ENCODE measurements at places on chromosomes 13 and 19. TPM values are rescaled to one million over a fixed set of nuclear protein-coding genes. Genes with fewer than 3 reads are reported as not detected.

DNA sequence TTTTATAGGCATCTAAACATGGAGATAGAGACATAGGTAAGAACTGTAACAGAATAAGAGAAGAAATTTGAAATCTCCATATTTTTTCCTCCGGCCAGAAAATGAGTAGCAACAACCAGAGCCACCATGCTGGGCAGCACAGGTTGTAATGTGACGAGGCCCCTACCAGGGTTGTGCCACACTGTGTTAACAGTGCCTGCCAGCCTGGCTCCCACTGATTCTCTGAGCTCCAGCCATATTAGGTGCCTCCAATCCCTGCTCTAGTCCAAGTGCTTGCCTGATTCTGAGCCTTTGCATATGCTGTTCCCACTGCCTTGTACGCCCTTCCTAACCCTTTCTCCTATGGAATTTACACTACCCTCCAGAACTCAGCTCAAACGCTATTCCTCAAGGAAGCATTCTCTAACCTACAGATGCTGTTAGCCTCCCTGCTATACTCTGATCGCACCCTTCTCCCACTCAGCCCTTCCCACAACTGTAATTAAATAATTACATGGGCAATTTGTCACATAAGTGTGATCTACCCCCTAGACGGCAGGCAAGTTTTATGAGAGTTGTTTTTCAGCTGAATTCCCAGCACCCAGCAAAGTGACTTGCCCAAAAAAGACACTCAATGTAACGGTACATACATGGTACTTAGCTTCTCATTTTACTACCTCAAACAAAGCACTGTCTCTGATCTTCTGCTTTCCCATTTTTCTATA, 37.6 kb upstream of the STARD13 start:
- DNase-seq: no peak

DNA sequence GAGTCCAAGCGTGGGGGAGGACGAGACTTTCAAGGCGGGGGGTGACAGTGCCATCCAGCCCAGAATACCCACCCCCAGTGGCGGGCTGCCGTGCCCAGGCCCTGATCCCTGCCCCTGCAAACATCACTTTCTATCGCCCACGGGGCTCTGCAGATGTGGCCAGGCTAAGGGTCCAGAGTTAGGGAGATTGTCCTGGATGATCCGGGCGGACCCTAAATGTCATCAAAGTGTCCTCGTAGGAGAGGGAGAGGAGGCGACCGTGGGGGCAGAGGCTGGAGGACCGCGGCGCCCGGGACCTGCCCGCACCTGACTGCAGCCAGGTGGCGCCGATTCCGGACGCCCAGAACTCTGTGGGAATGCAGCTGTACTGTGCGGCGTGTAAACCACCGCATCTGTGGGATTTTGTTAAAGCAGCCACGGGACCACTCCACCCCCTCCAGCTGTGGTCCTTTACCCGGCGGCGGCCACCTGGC, 32.4 kb downstream of the GJA3 start:
- no peak for DNase-seq

DNA sequence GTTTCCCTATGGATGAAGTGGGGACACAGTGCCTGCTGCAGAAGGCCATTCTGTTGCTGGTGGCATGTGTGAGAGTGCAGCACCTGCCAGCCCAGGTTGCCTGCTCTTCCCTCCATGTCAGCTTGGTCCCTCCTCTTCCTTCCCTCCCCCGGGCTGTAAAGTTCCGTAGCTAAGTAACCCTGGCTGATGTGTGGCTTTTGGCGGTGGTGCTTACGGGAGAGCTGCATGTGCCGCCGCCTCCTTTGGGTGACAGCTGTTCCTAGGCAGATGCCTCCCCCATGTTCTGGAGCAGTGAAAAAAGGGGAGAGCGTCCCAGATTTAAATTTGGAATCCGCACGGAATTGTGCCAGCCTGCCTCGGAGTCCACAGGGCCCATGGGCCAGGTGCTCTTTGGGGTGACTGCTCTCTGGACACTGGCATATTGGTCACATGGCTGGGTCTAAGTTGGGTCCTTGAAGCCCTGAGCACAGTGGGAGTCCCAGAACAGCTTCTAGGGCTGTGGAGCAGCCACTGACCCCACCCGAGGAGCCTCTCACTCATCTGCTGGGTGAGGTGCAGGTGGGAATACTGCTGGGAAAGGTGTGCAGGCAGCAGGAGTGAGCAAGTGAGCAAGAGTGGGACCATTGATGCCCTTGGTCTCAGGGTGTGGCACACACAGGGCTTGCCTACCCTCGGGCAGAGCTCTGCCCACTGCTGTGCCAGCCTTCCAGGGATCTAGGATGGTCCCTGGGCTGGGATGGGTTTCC, 33.1 kb upstream of the ZNF536 start:
- DNase-seq: no peak

- no peak for DNase-seq
Measured at GRCh38 chr13:105193026-105193425, 1342.4 kb downstream of the EFNB2 start.

DNA sequence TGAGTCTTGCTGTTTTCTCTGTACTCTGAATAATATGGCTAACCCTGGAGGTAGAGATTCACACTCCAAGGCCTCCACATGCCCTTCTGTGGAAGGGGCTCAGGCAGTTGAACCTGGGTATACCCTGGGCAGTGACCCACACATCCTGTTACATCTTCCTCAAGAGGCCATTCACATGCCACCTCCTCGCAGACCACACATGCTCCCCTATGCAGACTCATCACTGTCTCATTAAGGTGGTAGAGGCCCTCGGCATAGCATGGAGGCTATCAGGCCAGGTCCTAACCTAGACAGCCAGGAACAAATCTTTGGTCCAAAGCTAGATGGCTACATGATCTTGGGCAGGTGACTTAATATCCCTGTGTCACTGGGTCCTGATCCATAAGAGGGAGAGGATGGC, 363.9 kb upstream of the ZNF507 start:
- DNase-seq: no peak

- DNase-seq: no peak
Measured at GRCh38 chr19:32358321-32358720, 12.9 kb downstream of the ZNF507 start.

DNA sequence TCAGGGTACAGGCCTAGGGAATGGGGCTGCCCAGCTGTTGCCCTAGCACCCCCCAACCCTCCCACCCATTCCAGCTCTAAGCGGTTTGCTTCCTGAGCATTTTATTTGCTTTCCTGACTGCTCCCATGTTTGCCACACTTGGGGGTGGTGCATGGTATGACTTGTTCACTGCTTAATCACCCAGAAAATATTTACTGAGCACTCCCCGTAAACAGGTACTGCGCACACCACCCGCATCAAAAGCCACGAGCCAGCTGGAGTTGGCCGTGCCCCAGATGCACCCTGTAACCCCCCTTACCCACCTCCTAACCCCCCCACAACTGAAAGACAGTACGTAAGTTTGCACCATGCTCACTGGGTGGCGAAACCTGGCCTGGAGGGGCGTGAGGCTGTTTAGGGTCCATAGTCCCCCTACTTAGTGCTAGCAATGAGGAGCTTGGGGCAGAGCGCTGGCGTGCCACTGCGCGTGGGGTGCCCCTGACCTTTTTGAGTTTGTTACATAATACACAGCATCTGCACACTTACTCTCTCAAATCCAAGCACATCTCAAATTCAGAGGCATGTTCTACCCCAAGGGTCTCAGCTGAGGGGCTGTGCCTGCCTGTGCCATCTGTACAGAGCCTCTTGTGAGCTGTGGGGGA, 29.8 kb downstream of the DPF1 start:
- DNase-seq: peak; percentile 87

DNA sequence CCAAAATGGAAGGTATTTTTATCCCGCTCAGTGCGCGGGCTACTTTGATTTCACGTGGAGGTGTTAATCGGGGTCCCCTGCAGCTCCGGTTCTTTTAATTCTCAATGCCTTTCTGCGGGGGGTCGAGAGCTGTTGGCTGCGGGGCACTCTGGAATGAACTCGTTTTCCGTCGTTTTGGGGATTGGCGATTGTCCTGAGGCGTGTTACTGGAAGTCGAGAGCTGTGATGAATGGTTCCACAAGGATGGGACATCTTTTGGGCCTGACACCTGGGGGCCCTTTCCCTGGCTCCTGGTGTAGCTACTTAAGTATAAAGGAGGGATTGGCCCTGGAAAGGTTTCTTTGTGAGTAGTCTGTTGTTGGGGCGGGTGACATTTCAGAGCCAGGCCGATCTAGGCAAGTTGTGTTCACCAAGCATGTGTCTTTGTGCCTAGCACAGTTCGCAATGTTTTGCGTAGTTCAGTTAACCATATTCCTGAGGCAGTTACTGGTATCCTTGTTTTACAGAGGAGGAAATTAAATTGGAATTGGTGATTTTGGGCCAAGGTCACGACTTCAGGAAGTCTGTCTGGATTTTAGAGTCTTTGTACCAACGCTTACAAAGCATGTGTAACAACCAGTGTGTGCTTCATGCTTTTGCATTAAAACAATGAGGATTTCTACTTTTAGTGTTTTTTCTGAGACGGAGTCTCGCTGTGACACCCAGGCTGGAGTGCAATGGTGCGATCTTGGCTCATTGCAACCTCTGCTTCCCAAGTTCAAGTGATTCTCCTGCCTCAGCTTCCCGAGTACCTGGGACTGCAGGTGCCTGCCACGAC, 846 bp downstream of the RPL13A start:
- no peak for DNase-seq

- no peak for DNase-seq
Measured at GRCh38 chr19:4077800-4078684, 11.3 kb upstream of the ZBTB7A start.

DNA sequence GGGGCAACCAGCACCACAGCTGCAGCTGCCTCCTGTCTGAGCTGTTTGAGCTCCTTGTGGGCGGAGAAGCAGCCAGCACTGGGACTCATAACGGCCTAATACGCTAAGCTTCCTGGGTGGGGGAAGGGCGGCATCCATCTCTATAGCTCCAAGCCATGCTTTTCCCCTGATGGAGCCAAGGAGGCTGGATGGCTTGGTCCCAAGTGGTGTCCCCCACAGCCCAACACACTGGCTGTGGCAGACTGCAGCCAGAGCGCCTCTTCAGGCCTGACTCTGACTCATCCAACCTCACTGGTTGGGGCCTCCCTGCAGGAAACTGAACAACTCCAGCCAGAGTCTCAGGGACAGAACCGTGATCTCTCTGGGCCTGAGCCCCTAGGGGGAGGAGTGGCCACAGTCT, 537.3 kb downstream of the SUCLA2 start:
- DNase-seq: no peak

DNA sequence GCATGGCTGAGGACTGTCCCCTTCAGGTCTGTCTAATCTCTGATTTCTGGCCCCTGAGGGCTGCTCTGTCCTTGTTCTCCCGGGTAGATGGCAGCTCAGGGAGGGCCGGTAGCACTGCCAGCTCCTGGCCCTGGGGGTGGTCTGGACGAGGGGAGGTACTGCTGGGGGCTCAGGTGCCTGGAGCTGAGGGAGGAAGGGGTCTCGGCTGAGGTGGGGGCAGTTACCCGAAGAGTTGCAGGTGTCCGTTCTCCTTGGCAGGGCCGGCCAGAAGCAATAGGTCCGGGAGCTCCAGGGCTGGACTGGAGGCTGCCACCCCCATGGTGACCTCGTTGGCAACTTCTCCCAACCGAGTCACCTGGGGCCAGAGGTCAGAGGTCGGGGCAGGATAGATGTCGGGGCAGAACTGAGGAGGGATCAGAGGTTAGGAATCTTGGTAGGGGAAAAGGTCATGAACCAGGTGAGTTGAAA, 1.2 kb upstream of the EMC10 start:
- no peak for DNase-seq

DNA sequence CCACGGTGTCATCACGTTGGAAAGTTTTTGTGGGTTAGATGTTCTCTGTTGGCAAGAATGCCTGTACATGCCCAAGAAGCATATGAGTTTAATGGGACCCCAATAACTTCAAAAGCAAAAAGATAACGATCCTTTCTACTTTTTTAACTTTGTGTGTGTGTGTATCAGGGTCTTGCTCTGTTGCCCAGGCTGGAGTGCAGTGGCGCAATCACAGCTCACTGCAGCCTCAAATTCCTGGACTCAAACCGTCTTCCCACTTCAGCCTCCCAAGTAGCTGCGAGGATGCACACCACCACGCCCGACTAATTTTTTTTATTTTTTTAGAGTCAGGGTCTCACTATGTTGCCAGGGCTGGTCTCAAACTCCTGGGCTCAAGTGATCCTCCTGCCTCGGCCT, 34.3 kb upstream of the TPM4 start:
- DNase-seq: no peak

DNA sequence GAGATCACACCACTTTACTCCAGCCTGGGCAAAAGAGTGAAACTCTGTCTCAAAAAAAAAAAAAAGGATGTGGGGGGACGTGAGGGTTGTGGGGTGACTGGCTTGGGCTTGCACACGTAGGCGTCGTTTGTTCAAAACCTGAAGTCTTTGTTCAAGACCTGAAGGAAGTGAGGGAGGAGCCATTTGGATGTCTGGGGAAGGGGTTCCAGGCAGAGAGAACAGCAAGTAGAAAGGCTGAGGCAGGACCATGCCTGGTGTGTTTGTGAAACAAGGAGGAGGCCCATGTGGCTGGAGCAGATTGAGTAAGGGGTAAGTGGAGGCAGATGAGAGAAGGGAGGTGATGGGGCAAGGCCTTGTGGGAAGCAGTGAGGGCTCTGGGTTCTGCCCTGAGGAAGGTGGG, 27.8 kb downstream of the PIN1 start:
- no peak for DNase-seq

DNA sequence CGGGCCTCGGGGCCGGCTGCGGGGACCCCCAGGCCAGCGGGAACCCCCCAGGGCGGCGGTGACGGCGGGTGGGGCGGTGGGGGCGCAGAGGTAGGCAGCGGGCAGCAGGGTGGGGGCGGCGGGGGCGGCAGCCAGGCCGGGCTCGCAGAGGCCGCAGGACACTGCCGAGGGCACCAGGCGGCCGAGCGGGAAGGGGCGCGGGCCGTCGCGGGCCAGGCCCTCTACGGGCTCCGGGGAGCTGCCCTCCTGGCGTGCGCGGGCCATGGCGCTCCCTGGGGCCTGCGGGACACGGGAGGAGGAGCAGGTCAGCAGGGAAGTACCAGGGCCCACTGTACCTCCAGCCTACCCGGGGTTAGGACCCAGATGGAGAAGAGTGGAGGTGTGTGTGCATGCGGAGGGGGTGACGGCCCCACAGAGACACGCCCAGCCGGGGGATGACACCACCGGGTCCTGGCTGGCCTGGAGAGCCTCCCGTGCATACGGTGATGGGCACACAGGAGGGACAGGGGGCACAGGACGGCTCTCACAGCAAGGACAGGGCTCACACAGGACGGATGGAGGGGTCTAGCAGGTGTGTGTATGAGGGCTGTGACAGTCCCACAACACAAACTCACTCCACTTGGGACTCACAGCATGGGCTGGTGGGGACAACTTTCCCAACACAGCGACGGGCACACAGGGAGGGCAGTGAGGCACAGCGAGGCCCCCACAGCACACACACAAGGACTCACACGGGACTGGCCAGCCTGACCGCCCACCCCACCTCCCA, 2.6 kb downstream of the BBC3 start:
- DNase-seq: no peak

The SIGLEC5 gene
- total RNA-seq: not detected

The MBD3L3 gene
- total RNA-seq: not detected

The CALR3 gene
- 0.26 TPM for total RNA-seq

The CYSLTR2 gene
- not detected for total RNA-seq

Data from bronchial epithelial cell (primary cell).